H4 (cell line): ENCODE measurements at places on chromosomes 3 and 15. TPM values are rescaled to one million over a fixed set of nuclear protein-coding genes. Genes with fewer than 3 reads are reported as not detected.

Gene RTP3
- 0.06 and 0.41 TPM in 2 replicates for total RNA-seq

Gene PLCH1
- total RNA-seq, result 0.62 and 1.1 TPM in 2 replicates

Gene NDUFAF3
- total RNA-seq, result 80.9 and 87.8 TPM in 2 replicates

Gene MUC4
- not detected in 2 replicates for total RNA-seq

Gene RHCG
- not detected in 2 replicates for total RNA-seq

Gene INSYN1
- 0.35 and 0.72 TPM in 2 replicates for total RNA-seq

Gene SNX22
- 0.04 TPM in 1 of 2 replicates, not detected in the other for total RNA-seq

Gene ADAMTS9
- 1.8 and 4.4 TPM in 2 replicates for total RNA-seq

Gene KCNAB1
- 0.10 and 0.33 TPM in 2 replicates for total RNA-seq

Gene GASK1A
- 0.08 and 0.14 TPM in 2 replicates for total RNA-seq

Gene SNRPA1
- total RNA-seq, result 22.0 and 36.3 TPM in 2 replicates

Gene RAF1
- 81.5 and 89.2 TPM in 2 replicates for total RNA-seq

Gene LRRIQ4
- not detected in 2 replicates for total RNA-seq

Gene CCR3
- total RNA-seq, result 0.27 and 0.29 TPM in 2 replicates

Gene RGMA
- 0.29 and 0.72 TPM in 2 replicates for total RNA-seq

Gene MORC1
- total RNA-seq, result 0.04 and 0.10 TPM in 2 replicates

Gene RAB6B
- 1.1 and 1.5 TPM in 2 replicates for total RNA-seq

Gene CCDC174
- total RNA-seq, result 7.7 and 18.6 TPM in 2 replicates

Gene COL8A1
- total RNA-seq, result 7.3 and 24.3 TPM in 2 replicates

Gene RPL35A
- total RNA-seq, result 1,457 and 1,516 TPM in 2 replicates

Gene ITGA11
- total RNA-seq, result 0.41 and 0.66 TPM in 2 replicates

Gene OGG1
- 12.9 and 13.0 TPM in 2 replicates for total RNA-seq

Gene TNNC1
- total RNA-seq, result 1.3 TPM in 1 of 2 replicates, not detected in the other

Gene STAC
- 4.4 and 5.2 TPM in 2 replicates for total RNA-seq

Gene HAUS2
- total RNA-seq, result 40.0 and 41.8 TPM in 2 replicates

Gene CHSY1
- total RNA-seq, result 18.1 and 22.5 TPM in 2 replicates

Gene GOLGA8J
- not detected in 2 replicates for total RNA-seq

Gene ECE2
- total RNA-seq, result not detected in 2 replicates
